ENCODE measurements at places on chromosomes 3 and 15.

GRCh38 chr3:21466476-21466875 is 284.5 kb downstream of the ZNF385D start:
- no peak for DNase-seq

GRCh38 chr3:100068826-100069225 is 45.5 kb downstream of the FILIP1L start:
- peak; percentile 42 for DNase-seq

DNA sequence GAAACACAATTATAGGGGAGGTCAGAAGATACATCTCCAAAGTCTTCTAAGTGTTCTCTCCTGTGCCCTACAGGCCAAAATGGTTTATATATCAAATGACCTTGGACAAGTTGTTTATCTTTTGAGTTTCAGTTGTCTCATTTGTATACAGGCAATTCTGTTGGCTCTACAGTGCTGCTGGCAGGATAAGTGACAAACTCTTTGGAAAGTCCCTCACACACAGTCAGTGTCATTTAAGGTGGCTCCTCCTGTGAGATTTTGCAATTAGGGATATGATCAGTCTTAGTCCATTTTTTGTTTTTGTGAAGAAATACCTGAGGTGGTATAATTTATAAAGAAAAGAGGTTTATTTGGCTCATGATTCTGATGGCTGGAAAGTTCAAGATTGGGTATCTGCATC is 1035.8 kb upstream of the CFAP20DC start:
- DNase-seq: no peak

GRCh38 chr3:196609343-196609775 is 30.1 kb upstream of the NRROS start:
- DNase-seq: peak; percentile 79

GRCh38 chr3:23945663-23945912 is 502 bp downstream of the NR1D2 start:
- DNase-seq: no peak
